ENCODE measurements at places on chromosomes 6 and 20.

GRCh38 chr6:117795234-117795633 is 111.8 kb upstream of the SLC35F1 start:
- no peak for DNase-seq

DNA sequence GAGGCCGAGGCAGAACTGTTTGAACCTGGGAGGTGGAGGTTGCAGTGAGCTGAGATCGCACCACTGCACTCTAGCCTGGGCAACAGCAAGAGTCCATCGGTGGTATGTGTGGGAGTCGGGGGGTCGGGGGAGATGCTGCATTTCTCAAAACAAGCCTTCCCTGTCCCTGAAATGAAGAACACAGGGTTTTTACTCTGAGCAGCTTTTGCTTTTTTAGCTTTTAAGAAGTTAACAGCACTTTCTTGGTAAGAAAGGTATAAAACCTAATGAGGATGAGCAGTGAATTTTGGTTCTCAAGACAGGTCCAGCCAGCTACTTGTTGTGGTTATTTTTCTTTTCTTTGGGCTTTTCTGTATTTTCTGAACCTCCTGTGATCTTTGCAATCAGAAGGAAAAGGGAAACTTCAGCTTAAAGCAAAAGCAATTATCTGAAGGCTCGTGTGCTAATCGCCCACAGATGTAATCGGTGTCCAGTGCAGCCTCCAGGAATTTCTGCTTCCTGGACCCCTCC is 3.7 kb downstream of the RPL10A start:
- no peak for DNase-seq

DNA sequence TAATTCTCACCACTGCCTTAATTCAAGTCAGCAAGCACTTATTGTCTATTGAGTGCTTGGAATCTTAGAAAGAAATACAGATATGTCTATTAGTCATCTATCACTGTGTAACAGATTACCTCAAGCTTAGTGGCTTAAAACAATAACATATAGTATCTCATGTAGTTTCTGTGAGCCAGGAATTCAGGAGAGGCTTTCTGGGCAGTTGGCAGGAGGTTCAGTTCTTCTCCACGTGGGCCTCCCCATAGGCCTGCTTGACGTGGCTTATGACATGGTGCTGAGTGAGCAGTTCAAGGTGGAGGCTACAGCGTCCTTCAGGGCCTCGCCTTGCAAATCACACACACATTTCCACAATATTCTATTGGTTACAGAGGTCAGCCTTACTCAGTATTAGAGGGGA is 69.7 kb downstream of the DTD1 start:
- no peak for DNase-seq

DNA sequence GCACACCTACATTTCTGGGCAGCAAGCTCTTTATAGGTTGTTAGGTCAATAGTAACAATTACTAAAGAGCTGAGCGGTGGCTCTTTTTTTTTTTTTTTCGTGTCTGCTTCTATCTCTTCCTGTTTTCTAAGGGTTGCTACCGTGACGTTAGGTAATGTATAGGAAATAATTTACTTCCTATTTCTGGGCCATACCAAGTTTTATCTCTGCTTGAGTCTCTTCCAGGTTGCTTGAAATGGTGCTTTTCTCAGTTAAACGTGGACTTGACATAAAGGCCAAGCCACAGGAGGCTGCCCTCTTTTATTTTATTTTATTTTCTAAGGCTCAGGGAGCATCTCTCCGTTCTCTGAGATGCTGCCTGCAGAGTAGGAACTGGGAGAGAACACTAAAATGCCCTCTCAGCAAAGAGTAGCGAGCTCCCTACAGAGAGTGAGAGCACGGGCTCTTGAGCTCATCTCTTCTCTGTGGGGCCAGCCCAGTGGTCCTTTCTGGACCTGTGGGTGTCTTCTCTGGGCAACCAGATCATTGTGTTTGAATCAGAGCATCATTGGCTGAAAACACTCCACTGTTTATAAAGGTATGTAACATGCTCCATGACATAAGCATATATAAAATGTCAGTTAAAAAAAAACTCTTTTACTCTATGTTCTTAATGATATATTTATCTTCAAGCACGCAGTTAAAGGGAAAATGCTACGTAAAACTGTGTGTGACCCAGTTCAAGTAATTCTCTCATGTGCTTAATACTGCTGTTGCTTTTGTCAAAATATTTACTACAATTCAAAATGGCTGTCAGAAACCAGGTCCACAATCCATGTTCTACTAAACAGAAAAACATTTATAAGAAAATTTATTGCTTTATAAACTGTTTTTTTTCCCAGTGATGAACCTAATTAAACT is at the start of gene ZNF831:
TSS of gene ZNF831 (plus strand) at position 191 of the 900 bp plus-strand sequence. CDS start 27,199 bp downstream, outside the sequence.
- no peak for DNase-seq

- no peak for DNase-seq
Measured at GRCh38 chr6:11878735-11879134, 100.1 kb upstream of the ADTRP start.

DNA sequence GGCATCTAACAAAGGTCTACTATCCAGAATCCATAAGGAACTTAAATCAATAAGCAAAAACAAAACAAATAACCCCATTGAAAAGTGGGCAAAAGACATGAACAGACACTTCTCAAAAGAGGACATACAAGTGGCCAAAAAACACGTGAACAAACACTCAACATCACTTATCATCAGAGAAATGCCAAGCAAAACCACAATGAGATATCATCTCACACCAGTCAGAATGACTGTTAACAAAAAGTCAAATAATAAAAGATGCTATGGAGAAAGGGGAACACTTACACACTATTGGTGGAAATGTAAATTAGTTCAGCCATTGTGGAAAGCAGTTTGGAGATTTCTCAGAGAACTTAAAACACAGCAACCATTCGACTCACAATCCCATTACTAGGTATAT is 19.4 kb upstream of the VNN1 start:
- no peak for DNase-seq

DNA sequence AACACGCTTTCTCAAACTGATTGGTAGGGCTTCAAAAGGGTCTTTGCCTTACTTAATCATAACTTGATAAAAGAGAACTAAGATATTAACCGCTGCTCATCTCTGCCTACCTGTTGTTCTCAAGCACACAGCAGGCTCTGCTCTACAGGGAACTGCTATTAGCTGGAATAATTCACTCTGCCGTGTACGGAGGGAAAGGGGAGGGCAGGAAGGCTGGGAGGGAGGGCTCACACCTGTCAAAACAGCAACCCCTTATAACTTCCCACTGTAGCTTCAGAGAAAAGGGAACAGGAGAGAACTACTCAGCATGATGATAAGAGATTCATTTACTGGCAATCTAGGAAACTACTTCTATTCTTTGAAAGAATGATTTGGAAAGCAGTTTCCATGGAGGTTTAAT is 75.1 kb downstream of the ZMYND8 start:
- no peak for DNase-seq

DNA sequence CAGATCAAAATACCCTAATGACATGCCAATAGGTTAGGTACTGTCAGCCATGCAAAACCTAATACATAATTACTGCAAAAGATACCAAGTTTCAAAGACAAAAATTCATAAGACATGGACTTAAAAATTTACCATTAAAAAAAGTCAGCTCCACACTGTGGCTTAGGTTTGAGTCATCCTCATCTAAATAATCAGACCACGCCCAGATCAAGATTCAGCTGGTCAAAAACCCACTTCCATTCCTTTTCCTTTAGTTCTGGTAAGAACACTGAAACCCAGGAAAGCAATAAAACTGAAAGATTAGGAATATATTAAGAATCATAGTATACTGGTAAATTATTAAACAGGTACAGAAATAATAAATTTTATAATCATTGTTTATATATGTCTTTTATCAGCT is 81.0 kb upstream of the ASF1A start:
- no peak for DNase-seq

- no peak for DNase-seq
Measured at GRCh38 chr20:48339986-48340882, 487.6 kb downstream of the PREX1 start.
